Hematopoietic multipotent progenitor cell treated with erythropoietin and hydrocortisone succinate and interleukin-3 and kit ligand, for 6 days (in vitro differentiated cells): ENCODE measurements at places on chromosomes 5 and 9.

DNA sequence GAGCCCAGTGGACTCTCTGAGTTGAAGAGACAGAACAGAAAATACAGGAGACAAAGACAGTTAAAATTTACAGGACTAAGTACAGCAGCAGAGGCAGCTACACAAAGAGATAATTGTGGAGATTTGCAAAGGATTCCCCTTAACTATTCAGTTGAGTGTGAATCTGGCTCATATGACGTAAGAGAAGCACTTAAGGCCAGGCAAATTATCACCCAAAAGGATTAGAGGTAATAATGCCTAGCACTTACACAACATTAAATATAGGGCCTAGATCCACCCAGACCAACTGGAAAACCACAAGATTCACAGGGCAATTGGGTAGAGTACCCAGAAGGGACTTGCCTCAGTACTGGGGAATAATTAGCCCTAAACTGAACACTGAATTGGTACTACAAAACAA is 41.3 kb downstream of the ADAMTS6 start:
- no peak for DNase-seq

DNA sequence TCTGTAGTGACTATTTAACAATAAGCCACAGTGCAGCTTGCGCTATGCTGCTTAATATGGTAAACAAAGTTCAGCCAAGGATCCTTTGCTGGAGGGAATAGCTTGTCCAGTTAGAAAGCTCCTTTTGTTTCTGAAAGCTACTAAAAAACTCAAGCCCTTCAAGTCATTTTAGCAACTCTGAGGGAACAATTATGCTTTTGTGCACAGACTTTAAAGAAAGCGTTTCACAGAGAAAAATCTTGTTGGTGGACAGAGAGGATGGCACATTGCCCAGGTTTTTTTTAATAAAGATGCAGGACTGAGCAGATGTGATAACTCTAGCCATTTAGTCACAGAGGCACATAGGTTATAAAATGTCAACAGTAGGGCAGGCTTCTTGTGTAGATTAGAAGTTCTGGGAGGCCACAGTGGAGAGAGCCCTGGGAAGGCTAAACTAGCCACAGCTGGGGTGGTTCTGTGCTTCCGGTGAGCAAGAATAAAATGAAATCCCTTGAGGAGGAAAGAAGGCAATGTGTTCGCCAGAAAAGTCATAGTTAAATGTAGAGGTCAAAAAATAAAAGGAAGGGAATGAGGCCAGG is 63.4 kb downstream of the ALDH7A1 start:
- DNase-seq = peak; percentile 49

DNA sequence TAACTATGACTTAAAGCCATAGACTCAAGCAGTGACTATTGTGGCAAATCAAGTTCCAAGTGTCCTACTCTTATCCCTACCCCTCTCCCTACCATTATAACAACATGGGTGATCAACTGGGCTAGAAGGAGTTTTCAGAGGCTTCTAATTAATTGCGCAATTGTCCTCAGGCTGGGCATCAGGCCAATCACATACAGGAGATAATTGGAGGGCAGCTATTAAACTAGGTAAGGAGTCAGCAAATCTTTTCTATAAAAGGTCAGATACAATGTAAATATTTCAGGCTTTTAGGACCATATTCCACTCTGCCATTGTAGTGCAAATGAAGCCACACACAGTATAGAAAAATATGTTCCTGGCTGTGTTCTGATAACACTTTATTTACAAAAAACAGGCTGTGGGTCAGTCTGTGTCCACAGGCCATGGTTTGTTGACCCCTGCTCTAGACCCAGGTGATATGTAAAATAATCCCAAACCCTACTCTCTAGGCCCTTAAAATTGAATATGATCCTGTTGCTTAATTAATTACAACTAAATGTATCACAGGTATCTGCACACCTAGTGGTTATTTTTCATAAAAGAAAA is 141.4 kb upstream of the PIK3R1 start:
- peak; percentile 20 for DNase-seq

DNA sequence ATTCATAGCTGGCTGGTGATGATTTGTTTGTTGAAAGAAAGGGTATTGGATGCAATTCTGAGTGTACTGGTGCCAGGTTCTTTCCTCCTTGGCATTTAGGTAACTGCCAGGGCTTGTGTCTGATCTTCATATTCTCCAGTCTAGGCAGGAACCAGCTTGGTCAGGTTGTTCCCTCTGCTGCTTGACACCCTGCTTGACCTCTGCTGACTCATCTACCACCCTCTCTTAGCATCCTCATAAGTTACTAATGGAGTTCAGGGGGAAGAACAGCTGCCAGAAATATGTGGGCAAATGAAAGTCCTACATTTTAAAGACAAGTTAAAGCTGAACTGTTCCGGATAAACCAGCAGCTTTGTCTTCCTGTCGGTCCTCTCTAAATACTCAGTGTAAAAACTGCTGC is 116.1 kb upstream of the TNC start:
- no peak for DNase-seq

DNA sequence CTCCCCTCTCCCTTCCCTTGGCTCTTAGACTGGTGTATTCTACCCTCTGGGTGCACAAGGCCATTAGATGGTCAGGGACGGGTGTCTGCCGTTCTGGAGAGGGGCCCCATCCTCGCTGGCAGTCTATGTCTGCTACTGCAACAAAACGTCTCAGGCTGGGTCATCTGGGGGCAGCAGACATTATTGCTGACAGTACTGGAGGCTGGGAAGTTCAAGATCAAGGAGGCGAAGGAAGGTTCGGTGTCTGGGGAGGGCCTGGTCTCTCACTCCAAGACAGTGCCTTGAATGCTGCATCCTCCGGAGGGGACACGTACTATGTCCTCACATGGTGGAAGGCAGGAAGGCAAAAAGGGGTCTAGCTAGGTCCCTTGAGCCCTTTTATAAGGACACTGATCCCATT is 93.4 kb upstream of the COL5A1 start:
- DNase-seq = no peak

GRCh38 chr5:52799358-52799982 is 11.8 kb downstream of the ITGA1 start:
- peak; percentile 55 for DNase-seq

DNA sequence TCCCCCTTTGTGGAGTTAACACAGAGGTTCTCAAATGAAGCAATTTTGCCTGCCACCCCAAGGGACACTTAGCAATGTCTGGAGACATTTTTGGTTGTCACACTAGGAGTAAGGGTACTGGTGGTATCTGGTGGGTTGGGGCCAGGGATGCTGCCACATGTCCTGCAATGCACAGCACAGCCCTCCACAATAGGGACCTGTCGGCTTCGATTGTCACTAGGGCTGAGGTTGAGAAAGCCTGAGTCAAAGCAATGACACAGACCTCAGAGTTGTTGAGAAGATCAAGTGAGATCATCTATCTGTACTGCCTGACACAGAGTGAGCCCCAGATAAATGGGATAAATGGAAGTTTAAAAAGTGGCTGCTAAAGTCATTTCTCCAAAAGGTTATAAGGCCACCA is 249.2 kb upstream of the KLF4 start:
- no peak for DNase-seq

GRCh38 chr5:122480146-122480545 is 168.1 kb downstream of the SNCAIP start:
- DNase-seq = no peak

GRCh38 chr5:42487077-42487476 is 63.8 kb downstream of the GHR start:
- DNase-seq = no peak

GRCh38 chr5:174211277-174211626 is 165.7 kb downstream of the NSG2 start:
- DNase-seq = no peak

GRCh38 chr5:151157426-151158286 is at the start of gene ANXA6:
Gene ANXA6 (minus strand): TSS chr5:151157779. CDS start chr5:151147901, 9,878 bp downstream.
- peak; percentile 79 for DNase-seq

DNA sequence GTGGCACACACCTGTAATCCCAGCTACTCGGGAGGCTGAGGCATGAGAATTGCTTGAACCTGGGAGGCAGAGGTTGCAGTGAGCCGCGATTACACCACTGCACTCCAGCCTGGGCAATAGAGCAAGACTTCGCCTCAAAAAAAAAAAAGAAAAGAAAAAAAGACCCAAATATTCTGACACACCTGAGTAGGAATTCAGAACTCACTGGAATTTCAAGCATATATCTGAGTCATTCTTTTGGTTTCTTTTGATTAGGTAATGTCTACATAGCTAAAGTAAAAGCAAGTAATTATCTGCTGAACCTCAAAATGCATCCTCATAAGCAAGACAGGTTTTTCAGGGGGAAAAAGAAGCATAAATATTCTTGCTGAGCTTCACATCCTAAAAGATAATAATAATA is 35.9 kb downstream of the ANKRD31 start:
- no peak for DNase-seq

- DNase-seq = peak; percentile 84
These were observed 8.6 kb downstream of the KLHL9 start for GRCh38 chr9:21326526-21327139.

GRCh38 chr9:98168941-98169488 is 23.4 kb downstream of the CORO2A start:
- peak; percentile 61 for DNase-seq

GRCh38 chr9:106916466-106917235 is 53.7 kb downstream of the ZNF462 start:
- peak; percentile 20 for DNase-seq

GRCh38 chr9:91771027-91771426 is 179.0 kb downstream of the ROR2 start:
- DNase-seq = no peak

GRCh38 chr5:171855798-171856763 is 70.5 kb downstream of the SMIM23 start:
- DNase-seq = no peak

- peak; percentile 55 for DNase-seq
These were observed 885 bp upstream of the MLLT3 start for GRCh38 chr9:20623021-20623747.

DNA sequence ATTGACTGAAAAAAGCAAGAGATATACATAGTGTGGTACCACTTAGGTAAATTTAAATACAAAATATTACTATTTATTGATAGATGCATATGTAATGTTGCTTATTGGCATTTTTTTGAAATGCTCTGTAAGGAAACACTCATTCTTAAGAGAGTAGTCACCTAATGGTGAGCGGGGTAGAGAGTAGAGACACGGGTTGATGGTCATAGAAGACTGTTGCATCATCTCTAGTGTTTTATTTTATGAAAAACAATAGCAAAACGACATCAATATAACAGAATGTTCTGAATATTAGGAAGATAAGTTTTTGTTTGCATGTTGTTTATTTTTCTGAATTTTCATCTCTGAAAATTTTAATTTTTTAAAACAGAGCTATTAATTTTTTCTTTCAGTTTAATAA is 4.0 kb downstream of the SRP19 start:
- DNase-seq = no peak

GRCh38 chr5:12022444-12022843 is 118.2 kb upstream of the CTNND2 start:
- no peak for DNase-seq

DNA sequence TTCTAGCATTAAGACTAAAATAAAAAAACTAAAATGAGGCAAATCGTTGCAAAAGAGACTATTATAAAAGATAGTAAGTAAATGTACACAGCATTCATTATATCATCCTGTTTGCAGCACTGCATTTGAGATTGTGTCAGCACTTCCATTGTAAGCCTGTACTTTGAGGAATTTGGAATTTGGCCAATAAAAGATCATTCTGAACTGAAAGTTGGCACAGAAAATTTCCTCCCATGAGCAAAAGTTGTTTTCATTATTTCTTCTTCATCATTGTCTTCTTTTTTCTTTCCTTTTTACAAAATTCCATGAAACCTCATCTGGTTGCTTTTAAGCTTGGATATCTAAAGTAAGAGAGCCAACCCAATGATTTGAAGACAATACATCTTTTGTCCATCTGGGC is 199.3 kb upstream of the ADAMTSL1 start:
- DNase-seq = no peak

GRCh38 chr5:52360985-52361384 is 426.7 kb upstream of the ITGA1 start:
- no peak for DNase-seq

GRCh38 chr5:181166812-181167733 is 19.7 kb downstream of the OR2V2 start:
- DNase-seq = no peak

GRCh38 chr5:171315925-171316257 is 6.8 kb downstream of the TLX3 start:
- no peak for DNase-seq

- DNase-seq = no peak
These were observed 160.7 kb downstream of the GLIS3 start for GRCh38 chr9:4139196-4139595.

DNA sequence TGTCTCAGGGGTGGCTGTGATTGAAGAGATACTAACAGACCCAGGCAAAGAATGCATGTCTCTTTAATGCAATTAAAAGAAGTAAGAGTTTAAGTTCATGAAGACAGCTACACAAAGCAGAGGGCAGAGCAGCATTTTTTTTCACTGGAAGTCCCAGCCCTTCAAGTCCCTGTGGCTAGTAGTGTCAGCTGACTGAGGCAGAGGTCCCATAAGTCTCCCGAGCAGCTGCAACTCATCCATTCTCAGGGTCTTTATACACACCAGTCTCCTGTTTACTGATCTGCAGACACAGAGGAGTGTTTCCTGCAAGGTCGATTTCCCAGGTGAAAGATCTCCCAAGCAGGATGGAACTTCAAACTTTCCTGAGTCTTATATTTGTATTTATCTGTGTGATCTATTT is 169.4 kb upstream of the GLRA1 start:
- no peak for DNase-seq

DNA sequence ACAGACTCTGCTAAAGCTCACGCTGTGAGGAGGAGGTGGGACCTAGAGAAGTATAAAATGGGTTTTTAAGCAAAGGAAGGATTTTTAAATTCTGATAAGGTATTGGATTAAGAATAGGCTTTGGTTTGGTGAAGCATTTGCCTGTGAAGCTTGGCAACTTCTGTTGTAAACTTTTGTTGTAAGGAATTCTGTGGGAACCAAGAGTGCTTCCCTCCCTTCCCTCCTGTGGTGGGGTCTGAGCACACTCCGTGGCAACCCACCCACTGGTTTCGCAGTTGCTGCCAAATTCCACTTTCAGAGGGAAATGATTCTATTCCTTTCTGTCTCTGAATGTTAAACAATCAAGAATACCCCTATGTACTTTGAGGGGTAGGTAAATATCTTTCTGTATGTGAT is 28.6 kb upstream of the GTF2H2C start:
- DNase-seq = no peak

DNA sequence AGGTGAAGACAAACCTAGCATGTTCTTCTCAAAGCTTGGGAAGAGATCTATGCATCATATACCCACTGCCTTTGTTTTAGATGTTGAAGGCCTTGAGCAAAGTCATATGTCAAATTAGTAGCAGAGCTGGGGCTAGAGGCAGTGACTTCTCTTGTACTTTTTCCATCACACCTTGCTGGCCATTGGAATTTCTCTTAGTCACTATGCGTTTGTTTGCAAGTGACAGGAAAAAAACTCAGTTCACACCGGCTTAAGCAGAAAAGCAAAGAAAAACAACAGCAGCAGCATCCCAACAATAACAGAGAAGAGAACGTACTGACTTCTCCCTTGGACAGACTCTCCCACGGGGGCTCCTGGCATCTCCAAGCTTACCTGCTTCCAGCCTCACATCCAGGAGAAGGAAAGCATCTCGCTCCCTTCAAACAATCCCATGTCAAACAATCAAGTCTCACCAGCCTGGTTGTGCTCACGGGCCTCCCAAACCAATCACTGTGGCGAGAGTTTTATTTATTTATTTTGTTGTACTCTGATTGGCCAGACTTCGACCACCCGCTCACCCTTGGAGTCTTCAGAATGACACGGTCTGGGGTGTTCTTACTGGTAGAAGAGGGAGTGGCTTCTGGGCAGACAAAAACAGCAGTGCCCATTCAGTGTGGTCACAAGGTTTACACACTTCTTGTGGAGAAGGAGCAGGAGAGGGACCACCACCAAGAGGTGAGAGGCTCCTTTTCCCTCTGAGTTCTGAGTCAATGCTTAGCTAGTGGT is 83.8 kb upstream of the STC2 start:
- DNase-seq = no peak

- no peak for DNase-seq
These were observed 101.7 kb upstream of the LHFPL2 start for GRCh38 chr5:78750281-78750680.
